ENCODE measurements at places on chromosomes 5 and 9.
A peak's percentile ranks its signal among the peaks of the same experiment; 100 is the strongest.

DNA sequence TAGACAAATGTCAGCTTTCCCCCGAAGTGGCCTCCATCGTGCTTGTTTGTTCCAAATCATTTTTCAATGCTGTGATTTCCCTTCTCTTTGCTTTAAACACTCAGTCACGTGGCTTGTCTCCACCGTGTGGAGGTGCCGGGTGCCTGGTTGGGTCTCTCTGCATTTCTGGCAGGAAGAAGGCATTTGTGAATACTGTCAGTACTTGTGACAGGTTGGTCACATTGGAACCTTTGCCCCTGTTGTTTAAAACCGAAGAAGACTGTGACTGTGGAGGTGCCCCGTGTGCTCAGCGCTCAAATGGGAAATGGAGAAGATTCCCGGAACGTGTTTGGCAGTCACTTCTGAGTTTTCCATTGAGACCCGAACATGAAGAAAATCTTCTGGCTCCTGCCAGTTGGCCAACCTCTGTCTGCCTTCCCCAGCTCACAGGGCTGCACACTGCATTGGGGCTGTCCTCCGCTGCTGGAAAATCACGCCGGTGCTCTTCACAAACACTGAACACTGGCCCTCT lies 74.6 kb downstream of the LMNB1 start:
- H3K36me3 ChIP-seq: no peaks in the 10 kb centered on the region
- H3K27ac ChIP-seq: no peak overlapping the region
- H3K4me3 ChIP-seq: no peak overlapping the region
- no peak for DNase-seq
- no peaks in the 10 kb centered on the region for H3K27me3 ChIP-seq

GRCh38 chr9:116288658-116289057 lies 135.1 kb downstream of the PAPPA start:
- H3K4me1 ChIP-seq: peaks cover 11% of the 10 kb centered on the region
- H3K36me3 ChIP-seq: no peaks in the 10 kb centered on the region
- DNase-seq: no peak
- no peak overlapping the region for H3K4me3 ChIP-seq
- H3K27me3 ChIP-seq: no peaks in the 10 kb centered on the region

- H3K36me3 ChIP-seq: no peaks in the 10 kb centered on the region
- no peak overlapping the region for H3K4me3 ChIP-seq
- DNase-seq: no peak
- H3K4me1 ChIP-seq: no peaks in the 10 kb centered on the region
- no peak overlapping the region for H3K27ac ChIP-seq
- no peaks in the 10 kb centered on the region for H3K27me3 ChIP-seq
Observed at GRCh38 chr5:152094060-152094459, 169.4 kb upstream of the GLRA1 start.

- no peaks in the 10 kb centered on the region for H3K27me3 ChIP-seq
- H3K36me3 ChIP-seq: no peaks in the 10 kb centered on the region
- H3K4me1 ChIP-seq: no peaks in the 10 kb centered on the region
- no peak overlapping the region for H3K4me3 ChIP-seq
- H3K27ac ChIP-seq: no peak overlapping the region
Observed at GRCh38 chr5:161085056-161085455, 233.0 kb upstream of the ATP10B start.

DNA sequence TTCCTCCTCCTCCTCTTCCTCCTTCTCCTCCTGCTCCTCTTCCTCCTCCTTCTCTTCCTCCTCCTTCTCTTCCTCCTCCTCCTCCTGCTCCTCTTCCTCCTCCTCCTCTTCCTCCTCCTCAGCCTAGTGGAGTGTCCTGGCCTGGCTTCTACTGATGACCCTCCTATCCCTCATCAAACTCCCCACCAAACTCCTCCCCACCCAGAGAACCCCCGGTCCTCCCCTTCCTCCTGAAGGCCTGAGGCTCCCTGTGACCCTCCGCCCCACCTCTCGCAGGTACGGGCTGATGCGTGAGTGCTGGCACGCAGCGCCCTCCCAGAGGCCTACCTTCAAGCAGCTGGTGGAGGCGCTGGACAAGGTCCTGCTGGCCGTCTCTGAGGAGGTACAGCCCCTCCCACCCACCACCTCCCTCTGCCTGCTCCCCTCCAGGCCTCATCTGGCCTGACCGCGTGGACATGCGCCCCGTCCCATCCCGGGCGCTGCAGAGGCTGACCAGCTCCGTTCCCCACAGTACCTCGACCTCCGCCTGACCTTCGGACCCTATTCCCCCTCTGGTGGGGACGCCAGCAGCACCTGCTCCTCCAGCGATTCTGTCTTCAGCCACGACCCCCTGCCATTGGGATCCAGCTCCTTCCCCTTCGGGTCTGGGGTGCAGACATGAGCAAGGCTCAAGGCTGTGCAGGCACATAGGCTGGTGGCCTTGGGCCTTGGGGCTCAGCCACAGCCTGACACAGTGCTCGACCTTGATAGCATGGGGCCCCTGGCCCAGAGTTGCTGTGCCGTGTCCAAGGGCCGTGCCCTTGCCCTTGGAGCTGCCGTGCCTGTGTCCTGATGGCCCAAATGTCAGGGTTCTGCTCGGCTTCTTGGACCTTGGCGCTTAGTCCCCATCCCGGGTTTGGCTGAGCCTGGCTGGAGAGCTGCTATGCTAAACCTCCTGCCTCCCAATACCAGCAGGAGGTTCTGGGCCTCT lies 10.6 kb downstream of the FGFR4 start:
- no peak overlapping the region for H3K27ac ChIP-seq
- no peak overlapping the region for H3K4me3 ChIP-seq
- no peaks in the 10 kb centered on the region for H3K36me3 ChIP-seq
- H3K4me1 ChIP-seq: no peaks in the 10 kb centered on the region
- peaks cover 5% of the 10 kb centered on the region for H3K27me3 ChIP-seq
- DNase-seq: no peak

- peaks cover 4% of the 10 kb centered on the region for H3K36me3 ChIP-seq
- no peak overlapping the region for H3K27ac ChIP-seq
- no peak for DNase-seq
- H3K4me3 ChIP-seq: no peak overlapping the region
Observed at GRCh38 chr5:6734781-6735180, 21.5 kb downstream of the TENT4A start.

GRCh38 chr9:89764217-89764616 lies 159.4 kb downstream of the GADD45G start:
- H3K27me3 ChIP-seq: no peaks in the 10 kb centered on the region
- peaks cover 6% of the 10 kb centered on the region for H3K4me1 ChIP-seq
- no peak for DNase-seq
- H3K4me3 ChIP-seq: no peak overlapping the region

- H3K4me3 ChIP-seq: no peak overlapping the region
- DNase-seq: no peak
- H3K4me1 ChIP-seq: no peaks in the 10 kb centered on the region
- no peak overlapping the region for H3K27ac ChIP-seq
- no peaks in the 10 kb centered on the region for H3K27me3 ChIP-seq
Observed at GRCh38 chr9:94298949-94299599, 29.4 kb downstream of the NUTM2F start.

DNA sequence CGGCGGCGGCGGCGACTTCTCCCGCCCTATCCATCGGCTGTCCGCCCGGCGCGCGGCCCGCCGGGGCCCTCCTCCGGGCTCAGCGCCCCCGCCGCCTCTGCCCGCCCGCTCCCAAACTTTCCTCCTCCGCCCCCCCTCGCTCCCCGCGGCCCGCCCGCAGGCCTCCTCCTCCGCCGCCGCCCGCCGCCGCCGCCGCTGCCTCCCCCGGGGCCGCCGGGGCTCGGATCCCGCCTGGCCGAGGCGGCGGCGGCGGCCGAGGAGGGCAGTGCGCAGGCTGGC lies 460 bp upstream of the PBX3 start:
- H3K36me3 ChIP-seq: no peaks in the 10 kb centered on the region
- no peak for DNase-seq
- peak overlapping the region; percentile 59 for H3K27ac ChIP-seq
- H3K27me3 ChIP-seq: no peaks in the 10 kb centered on the region
- peak overlapping the region; percentile 41 for H3K4me3 ChIP-seq
- peaks cover 15% of the 10 kb centered on the region for H3K4me1 ChIP-seq

DNA sequence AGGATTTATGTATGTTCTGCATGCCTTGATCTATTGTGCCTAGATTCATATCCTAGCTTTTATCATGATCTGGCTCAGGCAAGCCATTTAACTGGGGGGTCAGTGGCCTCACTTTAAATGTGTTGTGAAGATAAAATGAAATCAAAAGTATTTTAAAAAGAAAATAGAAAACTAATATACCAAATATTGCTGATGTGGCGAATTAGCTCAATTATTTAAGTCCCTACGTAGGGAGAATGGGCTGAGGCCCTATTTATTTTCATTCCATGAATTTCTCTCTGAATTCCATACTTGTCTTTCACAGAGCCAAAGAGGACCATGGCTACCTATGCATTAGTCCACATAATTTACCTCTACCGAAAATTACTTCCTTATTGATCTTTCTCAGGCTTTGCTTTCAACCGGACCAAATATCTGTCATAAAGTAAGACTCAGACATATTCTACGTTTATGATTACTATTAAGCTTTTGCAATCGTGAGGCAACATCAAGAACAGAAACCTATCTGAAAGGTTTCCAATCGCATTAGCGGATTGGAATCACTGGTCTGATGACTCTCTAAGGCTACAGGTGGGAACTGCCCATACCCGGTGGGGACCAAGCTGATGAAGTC lies 1.7 kb downstream of the MBLAC2 start:
- no peaks in the 10 kb centered on the region for H3K36me3 ChIP-seq
- H3K27ac ChIP-seq: no peak overlapping the region
- peak overlapping the region; percentile 57 for H3K4me3 ChIP-seq
- DNase-seq: no peak

GRCh38 chr5:55534436-55535198 lies at the start of gene PLPP1:
PLPP1 (minus strand) TSS chr5:55534964; CDS start chr5:55534629, 335 bp downstream.
- DNase-seq: peak; percentile 93
- peaks cover 6% of the 10 kb centered on the region for H3K4me1 ChIP-seq
- H3K27ac ChIP-seq: peak within 1 kb of the TSS; percentile 63
- H3K4me3 ChIP-seq: peak within 1 kb of the TSS; percentile 79
- H3K36me3 ChIP-seq: no peaks in the 10 kb centered on the region

DNA sequence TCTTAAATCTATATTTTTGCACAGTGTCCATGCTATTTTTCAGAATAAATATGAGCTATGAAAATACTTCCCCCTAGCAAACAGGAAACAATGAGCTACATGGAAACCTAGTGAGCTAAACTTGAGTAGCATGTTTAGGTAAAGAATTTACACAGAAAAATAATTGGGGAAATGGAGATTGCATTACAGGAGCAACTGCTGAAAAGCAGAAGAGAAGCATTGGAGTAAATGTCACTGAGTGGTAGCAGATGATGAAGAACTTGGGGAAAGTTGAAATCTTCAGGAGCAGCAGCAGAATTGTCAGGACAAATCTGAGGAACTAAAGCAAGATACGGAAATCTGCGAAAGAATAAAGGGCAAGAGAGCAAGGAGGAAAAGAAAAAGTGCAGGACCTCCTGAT lies 610.3 kb downstream of the TLE1 start:
- no peak overlapping the region for H3K4me3 ChIP-seq
- H3K4me1 ChIP-seq: no peaks in the 10 kb centered on the region
- DNase-seq: no peak
- no peak overlapping the region for H3K27ac ChIP-seq
- H3K27me3 ChIP-seq: no peaks in the 10 kb centered on the region

DNA sequence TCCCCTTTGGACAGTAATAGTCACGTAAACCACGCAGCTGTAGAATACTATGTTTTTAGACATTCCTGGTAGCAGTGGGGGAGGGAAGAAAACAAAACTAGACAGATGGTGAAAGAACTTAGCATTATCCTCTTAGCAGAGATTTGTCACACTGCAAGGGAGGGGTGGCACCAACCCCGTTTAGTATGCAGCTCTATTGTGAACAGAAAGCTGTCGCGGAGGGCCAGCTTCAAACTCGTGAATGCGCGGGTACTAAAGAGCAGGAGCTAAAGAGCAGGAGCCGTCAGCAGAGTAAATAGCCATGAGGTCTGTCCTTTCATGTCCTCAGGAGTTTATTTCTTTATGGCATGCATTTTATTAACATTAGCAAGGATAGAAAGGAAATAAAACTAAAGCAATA lies 141.9 kb upstream of the SLC12A2 start:
- no peaks in the 10 kb centered on the region for H3K4me1 ChIP-seq
- no peaks in the 10 kb centered on the region for H3K36me3 ChIP-seq
- H3K27ac ChIP-seq: no peak overlapping the region
- H3K4me3 ChIP-seq: no peak overlapping the region
- no peaks in the 10 kb centered on the region for H3K27me3 ChIP-seq
- DNase-seq: peak; percentile 22

- DNase-seq: no peak
- H3K36me3 ChIP-seq: no peaks in the 10 kb centered on the region
- no peak overlapping the region for H3K4me3 ChIP-seq
- H3K4me1 ChIP-seq: peaks cover 22% of the 10 kb centered on the region
Observed at GRCh38 chr5:167949435-167949834, 342.0 kb upstream of the WWC1 start.

GRCh38 chr9:104092875-104093600 lies 1.1 kb upstream of the SMC2 start:
- H3K4me3 ChIP-seq: peak overlapping the region; percentile 75
- no peaks in the 10 kb centered on the region for H3K36me3 ChIP-seq
- DNase-seq: peak; percentile 36
- peaks cover 16% of the 10 kb centered on the region for H3K4me1 ChIP-seq
- H3K27ac ChIP-seq: peak overlapping the region; percentile 98

DNA sequence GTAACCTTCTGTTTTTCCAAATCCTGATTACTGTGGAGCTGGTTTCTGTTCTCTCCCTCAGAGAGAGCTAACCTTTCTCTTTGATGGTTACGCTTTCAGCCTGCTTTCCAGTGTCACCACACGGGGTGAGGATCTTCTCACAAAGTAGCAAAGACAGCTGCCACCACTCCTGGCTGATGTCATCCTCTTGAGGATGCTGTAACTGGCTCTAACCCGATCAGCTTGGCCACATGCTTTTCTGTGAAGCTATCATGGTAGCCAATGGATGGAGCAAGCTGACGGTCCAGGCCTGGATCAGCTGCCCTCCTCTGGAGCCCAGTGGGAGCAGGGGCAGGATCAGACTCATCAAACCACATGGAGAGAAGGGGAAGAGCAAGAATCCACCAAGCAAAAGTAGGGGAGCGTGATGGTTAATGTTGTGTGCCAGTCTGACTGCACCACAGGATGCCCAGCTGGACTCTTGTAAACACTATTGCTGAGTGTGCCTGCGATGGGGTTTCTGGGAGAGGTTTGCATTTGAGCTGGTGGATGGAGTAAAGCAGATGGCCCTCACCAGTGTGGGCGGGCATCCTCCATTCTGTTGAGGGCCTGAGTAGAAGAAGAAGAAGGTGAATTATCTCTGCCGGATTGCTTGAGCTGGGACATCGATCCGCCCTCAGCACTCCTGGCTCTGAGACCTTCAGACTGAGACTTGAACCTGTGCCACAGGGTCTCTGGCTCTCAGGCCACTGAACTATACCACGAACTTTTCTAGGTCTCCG lies 26.8 kb upstream of the ZNF354A start:
- H3K4me1 ChIP-seq: no peaks in the 10 kb centered on the region
- no peaks in the 10 kb centered on the region for H3K36me3 ChIP-seq
- no peak overlapping the region for H3K27ac ChIP-seq
- DNase-seq: no peak
- H3K4me3 ChIP-seq: no peak overlapping the region
- H3K27me3 ChIP-seq: no peaks in the 10 kb centered on the region

GRCh38 chr9:110298043-110298605 lies 39.5 kb downstream of the TXNDC8 start:
- H3K36me3 ChIP-seq: no peaks in the 10 kb centered on the region
- H3K27me3 ChIP-seq: no peaks in the 10 kb centered on the region
- H3K27ac ChIP-seq: no peak overlapping the region
- no peak overlapping the region for H3K4me3 ChIP-seq
- no peak for DNase-seq
- H3K4me1 ChIP-seq: no peaks in the 10 kb centered on the region

Measured in cardiac muscle cell (in vitro differentiated cells and primary cell).